Stimulated activated memory B cell treated with anti-CD40 and anti-IgM and Interleukin-4, amounts not matched to agents 10 μg/mL and 1 μg/mL and 100 μg/mL, for 72 hours (primary cell): ENCODE measurements at places on chromosomes 13 and 19.

DNA sequence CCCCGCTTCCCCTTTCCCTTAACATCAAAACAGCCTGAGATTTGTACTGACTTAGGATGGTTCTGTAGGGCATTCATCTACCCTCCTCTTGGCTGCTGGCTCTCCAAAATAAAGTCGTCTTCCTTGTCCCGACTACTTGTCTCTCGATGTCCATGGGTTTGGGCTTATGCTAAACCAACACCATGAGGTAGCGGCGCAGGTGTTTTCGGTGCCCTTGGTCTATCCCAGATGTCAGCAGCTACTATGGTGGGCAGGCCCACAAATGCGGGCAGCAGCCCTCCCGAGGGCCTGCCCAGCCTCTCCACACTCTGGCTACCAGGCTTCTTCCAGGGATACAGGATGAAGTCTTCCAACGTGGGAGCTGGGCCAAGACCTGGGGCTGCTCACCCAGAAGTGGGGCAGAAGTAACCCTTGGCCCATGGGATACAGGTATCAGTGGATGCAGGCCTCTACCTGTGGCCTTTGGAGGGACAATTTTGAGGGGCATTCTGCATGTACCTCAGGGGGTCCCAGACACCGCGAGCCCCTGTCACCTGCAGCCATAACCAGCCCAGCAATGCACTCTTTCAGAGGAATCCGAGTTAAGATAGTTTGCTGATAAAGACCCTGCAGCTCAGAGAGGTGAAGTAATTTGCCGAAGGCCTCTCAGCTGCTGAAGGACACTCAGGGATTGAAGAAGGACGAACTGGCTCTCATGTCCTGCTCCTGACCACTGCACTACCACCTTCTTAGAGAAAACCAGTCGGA, 47.8 kb upstream of the VSTM2B start:
- H3K4me1 ChIP-seq, result no peaks in the 10 kb centered on the region
- H3K27ac ChIP-seq, result no peak overlapping the region
- H3K27me3 ChIP-seq, result no peaks in the 10 kb centered on the region

- peaks cover 96% of the 10 kb centered on the region for H3K27me3 ChIP-seq
- H3K4me3 ChIP-seq, result peak overlapping the region; percentile 60
- H3K36me3 ChIP-seq, result no peaks in the 10 kb centered on the region
- no peak overlapping the region for H3K27ac ChIP-seq
- peak; percentile 28 for ATAC-seq
- H3K4me1 ChIP-seq, result peaks cover 29% of the 10 kb centered on the region
Measured at GRCh38 chr19:18613589-18614234, 1.0 kb downstream of the TMEM59L start.

DNA sequence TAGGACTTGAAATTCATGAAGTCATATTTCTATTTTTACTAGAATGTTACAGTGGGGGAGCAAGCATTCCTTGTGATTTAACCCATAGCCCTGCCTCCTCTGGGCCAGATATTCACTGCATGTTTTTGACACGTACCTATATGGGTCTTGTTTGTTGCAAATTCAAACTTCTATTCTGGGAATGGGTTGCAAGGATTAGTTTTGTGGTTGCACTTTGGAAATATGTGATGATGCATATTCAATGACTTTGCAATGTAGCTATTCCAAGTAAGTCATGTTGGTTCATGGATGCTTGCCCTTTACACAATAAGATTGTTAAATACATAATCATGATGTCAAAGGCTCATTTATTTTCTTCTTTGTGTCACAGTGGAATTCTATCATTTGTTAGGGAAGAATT, 440.8 kb downstream of the TDRD3 start:
- H3K4me1 ChIP-seq, result no peaks in the 10 kb centered on the region
- no peak overlapping the region for H3K4me3 ChIP-seq
- no peak for ATAC-seq
- no peak overlapping the region for H3K27ac ChIP-seq
- no peaks in the 10 kb centered on the region for H3K36me3 ChIP-seq

GRCh38 chr13:39918620-39919236, 263.3 kb downstream of the COG6 start:
- no peak for ATAC-seq
- no peaks in the 10 kb centered on the region for H3K36me3 ChIP-seq
- H3K4me3 ChIP-seq, result no peak overlapping the region
- no peak overlapping the region for H3K27ac ChIP-seq
- no peaks in the 10 kb centered on the region for H3K4me1 ChIP-seq
- peaks cover 23% of the 10 kb centered on the region for H3K27me3 ChIP-seq

GRCh38 chr19:30521937-30522336, 149.8 kb downstream of the ZNF536 start:
- H3K27ac ChIP-seq, result no peak overlapping the region
- ATAC-seq, result no peak
- no peaks in the 10 kb centered on the region for H3K27me3 ChIP-seq
- H3K4me3 ChIP-seq, result no peak overlapping the region
- H3K4me1 ChIP-seq, result no peaks in the 10 kb centered on the region

DNA sequence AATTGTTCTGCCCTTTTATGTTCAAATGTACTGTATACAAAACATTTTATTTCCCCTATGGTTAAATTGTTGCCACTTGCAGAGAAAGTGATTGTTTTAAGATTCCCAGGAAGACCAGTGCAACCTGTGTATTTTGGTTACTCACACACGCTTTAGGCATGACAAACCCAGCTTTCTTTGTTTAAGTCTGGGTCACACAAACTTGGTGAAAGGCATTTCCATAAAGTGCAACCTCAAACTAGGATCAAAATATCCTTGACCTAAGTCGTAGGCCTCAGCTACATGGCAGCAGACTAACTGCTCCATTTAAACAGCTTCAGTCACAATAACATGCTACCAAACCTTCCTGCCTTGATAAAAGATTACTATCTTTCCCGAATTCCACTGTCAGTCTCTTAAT, 639.0 kb upstream of the PRR20A start:
- no peak overlapping the region for H3K27ac ChIP-seq
- no peaks in the 10 kb centered on the region for H3K36me3 ChIP-seq
- H3K4me3 ChIP-seq, result no peak overlapping the region
- no peaks in the 10 kb centered on the region for H3K27me3 ChIP-seq
- no peaks in the 10 kb centered on the region for H3K4me1 ChIP-seq
- ATAC-seq, result no peak

- no peak for ATAC-seq
- H3K27ac ChIP-seq, result peak overlapping the region; percentile 88
- H3K27me3 ChIP-seq, result no peaks in the 10 kb centered on the region
- H3K4me1 ChIP-seq, result peaks cover 37% of the 10 kb centered on the region
Measured at GRCh38 chr13:50809133-50810090, 34.1 kb downstream of the DLEU7 start.

GRCh38 chr19:3708207-3708931, at the start of gene TJP3:
TJP3 (plus strand) TSS chr19:3708384; CDS start chr19:3728433, 20,049 bp downstream.
- H3K4me1 ChIP-seq, result peaks cover 12% of the 10 kb centered on the region
- no peak within 1 kb of the TSS for H3K27ac ChIP-seq
- no peak for ATAC-seq
- H3K36me3 ChIP-seq, result no peaks in the 10 kb centered on the region
- H3K27me3 ChIP-seq, result peaks cover 39% of the 10 kb centered on the region

DNA sequence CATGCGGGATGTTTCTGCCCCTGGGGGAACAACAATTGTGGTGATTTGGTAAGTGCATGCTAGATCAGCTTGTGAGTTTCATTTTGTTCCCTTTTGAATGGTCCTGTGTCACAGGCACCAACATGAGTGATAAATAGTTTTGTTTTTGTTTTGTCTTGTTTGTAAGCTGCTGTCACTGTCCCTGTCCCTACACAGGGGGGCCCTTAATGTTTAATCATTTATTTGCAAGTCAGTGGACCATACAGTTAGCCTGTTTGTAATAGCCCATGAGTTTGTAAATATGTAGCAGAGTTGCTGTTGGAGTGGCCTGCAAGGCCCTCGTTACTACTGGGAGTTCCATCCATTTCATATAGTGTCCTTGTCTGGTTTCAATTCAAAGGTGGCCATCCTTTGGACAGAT, 979.6 kb upstream of the SPRY2 start:
- ATAC-seq, result no peak
- no peaks in the 10 kb centered on the region for H3K36me3 ChIP-seq
- no peak overlapping the region for H3K4me3 ChIP-seq
- H3K4me1 ChIP-seq, result no peaks in the 10 kb centered on the region
- no peaks in the 10 kb centered on the region for H3K27me3 ChIP-seq

- no peaks in the 10 kb centered on the region for H3K27me3 ChIP-seq
- H3K36me3 ChIP-seq, result peaks cover 12% of the 10 kb centered on the region
- no peak overlapping the region for H3K27ac ChIP-seq
- ATAC-seq, result no peak
- H3K4me1 ChIP-seq, result no peaks in the 10 kb centered on the region
- H3K4me3 ChIP-seq, result no peak overlapping the region
Measured at GRCh38 chr13:44972956-44973581, 16.2 kb downstream of the NUFIP1 start.

DNA sequence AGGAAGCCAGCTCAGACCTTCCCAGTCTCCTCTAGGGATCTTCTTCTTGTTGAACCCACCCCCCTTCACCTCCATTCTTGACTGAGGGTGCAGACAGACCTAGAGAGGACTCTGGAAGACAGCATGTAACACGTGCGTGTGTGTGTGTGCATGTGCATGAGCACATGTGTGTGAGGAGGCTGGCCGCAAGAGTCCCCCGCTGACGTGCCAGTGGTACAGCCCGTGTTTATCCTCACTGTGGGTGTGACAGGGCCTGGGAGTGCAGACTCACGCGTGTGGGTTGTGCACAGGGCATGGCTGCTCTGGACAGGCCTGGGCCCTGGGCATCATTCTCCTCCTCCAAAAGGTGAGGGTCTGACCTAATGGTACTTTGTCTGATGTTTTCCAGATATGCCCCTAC, 26.3 kb downstream of the LYL1 start:
- no peak overlapping the region for H3K4me3 ChIP-seq
- no peaks in the 10 kb centered on the region for H3K4me1 ChIP-seq
- ATAC-seq, result no peak
- no peak overlapping the region for H3K27ac ChIP-seq
- no peaks in the 10 kb centered on the region for H3K36me3 ChIP-seq
- peaks cover 35% of the 10 kb centered on the region for H3K27me3 ChIP-seq

GRCh38 chr13:30033681-30034457, 183.5 kb upstream of the UBL3 start:
- H3K27me3 ChIP-seq, result peaks cover 18% of the 10 kb centered on the region
- H3K4me3 ChIP-seq, result no peak overlapping the region
- no peaks in the 10 kb centered on the region for H3K4me1 ChIP-seq
- no peak overlapping the region for H3K27ac ChIP-seq
- H3K36me3 ChIP-seq, result no peaks in the 10 kb centered on the region

GRCh38 chr19:35462476-35462953, 14.5 kb downstream of the FFAR2 start:
- peak; percentile 89 for ATAC-seq
- H3K36me3 ChIP-seq, result no peaks in the 10 kb centered on the region
- H3K4me1 ChIP-seq, result peaks cover 58% of the 10 kb centered on the region
- H3K27me3 ChIP-seq, result no peaks in the 10 kb centered on the region

GRCh38 chr19:18023622-18024251, 15.8 kb downstream of the ARRDC2 start:
- H3K4me1 ChIP-seq, result peaks cover 68% of the 10 kb centered on the region
- H3K27me3 ChIP-seq, result no peaks in the 10 kb centered on the region
- peak overlapping the region; percentile 97 for H3K27ac ChIP-seq
- H3K36me3 ChIP-seq, result peaks cover 7% of the 10 kb centered on the region
- peak overlapping the region; percentile 70 for H3K4me3 ChIP-seq
- peak; percentile 90 for ATAC-seq

DNA sequence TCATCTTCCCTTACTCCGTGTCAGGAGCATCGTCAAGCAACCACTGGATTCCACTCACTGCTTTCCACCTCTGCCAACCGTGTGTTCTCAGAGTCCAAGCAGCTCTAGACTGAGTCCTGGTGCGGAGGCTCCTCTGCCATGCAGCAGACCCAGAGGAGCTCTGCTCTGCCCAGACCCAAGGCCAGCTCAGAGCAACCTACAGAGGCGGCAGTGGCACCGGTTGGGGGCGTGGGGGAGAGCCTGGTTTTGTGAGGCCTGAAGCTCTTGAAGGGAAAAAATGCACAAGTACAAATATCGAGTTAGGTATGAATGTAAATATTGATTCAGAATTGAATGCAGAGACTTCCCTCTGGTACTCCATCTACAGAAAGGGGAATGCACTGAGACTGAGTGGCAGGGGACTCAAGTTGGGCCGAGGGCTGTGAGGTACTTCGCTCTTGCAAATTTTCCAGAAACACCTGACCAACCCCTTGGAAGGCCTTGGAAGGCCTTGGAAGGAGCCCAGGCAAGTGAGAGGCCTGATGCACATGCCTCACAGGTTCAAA, 46.7 kb downstream of the GJA3 start:
- peaks cover 3% of the 10 kb centered on the region for H3K4me1 ChIP-seq
- H3K36me3 ChIP-seq, result no peaks in the 10 kb centered on the region
- ATAC-seq, result no peak
- peaks cover 13% of the 10 kb centered on the region for H3K27me3 ChIP-seq
- H3K27ac ChIP-seq, result no peak overlapping the region

- H3K27me3 ChIP-seq, result no peaks in the 10 kb centered on the region
- H3K4me1 ChIP-seq, result no peaks in the 10 kb centered on the region
- H3K27ac ChIP-seq, result no peak overlapping the region
- H3K36me3 ChIP-seq, result no peaks in the 10 kb centered on the region
Measured at GRCh38 chr13:66180836-66181235, 1049.3 kb downstream of the PCDH9 start.

DNA sequence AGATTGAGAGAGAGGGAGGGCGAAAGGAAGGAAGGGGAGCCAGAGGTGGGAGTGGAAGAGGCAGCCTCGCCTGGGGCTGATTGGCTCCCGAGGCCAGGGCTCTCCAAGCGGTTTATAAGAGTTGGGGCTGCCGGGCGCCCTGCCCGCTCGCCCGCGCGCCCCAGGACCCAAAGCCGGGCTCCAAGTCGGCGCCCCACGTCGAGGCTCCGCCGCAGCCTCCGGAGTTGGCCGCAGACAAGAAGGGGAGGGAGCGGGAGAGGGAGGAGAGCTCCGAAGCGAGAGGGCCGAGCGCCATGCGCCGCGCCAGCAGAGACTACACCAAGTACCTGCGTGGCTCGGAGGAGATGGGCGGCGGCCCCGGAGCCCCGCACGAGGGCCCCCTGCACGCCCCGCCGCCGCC, at the start of gene TNFSF11:
TSS of gene TNFSF11 (plus strand) at position 142 of the 400 bp plus-strand sequence. CDS start at position 294, 152 bp downstream.
- ATAC-seq, result peak; percentile 48
- peaks cover 29% of the 10 kb centered on the region for H3K4me1 ChIP-seq
- peaks cover 15% of the 10 kb centered on the region for H3K27me3 ChIP-seq
- peak within 1 kb of the TSS; percentile 71 for H3K27ac ChIP-seq
